Natural killer cell (primary cell): ENCODE measurements at places on chromosomes 12 and 14. TPM values are rescaled to one million over a fixed set of nuclear protein-coding genes. Genes with fewer than 3 reads are reported as not detected.

Gene DBX2
- total RNA-seq, result not detected

GRCh38 chr12:67452119-67452805 is 183.1 kb downstream of the CAND1 start:
- H3K4me3 ChIP-seq, result no peak overlapping the region
- H3K27ac ChIP-seq, result no peak overlapping the region
- no peaks in the 10 kb centered on the region for H3K27me3 ChIP-seq
- no peak for DNase-seq

DNA sequence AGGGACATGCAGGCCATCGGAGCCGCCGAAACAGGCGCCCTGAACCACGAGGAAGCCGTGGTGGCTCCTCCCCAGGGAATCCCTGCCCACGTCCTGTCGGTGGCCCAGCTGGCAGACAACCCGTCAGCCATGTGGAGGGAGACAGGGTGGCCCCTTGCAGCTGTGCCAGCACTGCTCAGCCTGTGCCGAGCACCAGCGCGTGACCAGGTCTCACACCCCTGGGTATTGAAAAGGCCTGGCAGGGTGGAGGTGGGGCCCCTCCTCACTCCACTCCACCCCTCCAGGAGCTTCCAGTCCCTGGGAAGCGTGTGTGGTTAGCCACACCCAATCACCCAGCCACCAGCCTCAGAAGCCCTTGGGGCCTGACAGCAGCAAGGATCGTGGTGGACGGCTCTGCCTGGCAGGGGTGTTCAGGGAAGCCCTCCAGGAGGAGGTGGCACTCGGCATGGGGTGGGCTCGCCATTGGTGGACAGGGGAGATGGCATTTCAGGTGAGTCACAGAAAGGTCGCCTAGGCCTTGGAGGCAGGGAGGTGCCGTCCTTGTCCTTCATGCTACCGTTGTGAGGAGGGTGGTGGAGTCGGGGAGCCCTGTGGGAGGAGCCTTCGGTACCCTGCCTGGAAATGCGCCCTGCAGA is 12.3 kb upstream of the DLK1 start:
- no peak for DNase-seq
- no peak overlapping the region for H3K4me3 ChIP-seq
- no peaks in the 10 kb centered on the region for H3K36me3 ChIP-seq
- no peak overlapping the region for H3K27ac ChIP-seq

GRCh38 chr12:5516371-5517241 is 84.7 kb downstream of the NTF3 start:
- H3K4me1 ChIP-seq, result no peaks in the 10 kb centered on the region
- no peaks in the 10 kb centered on the region for H3K36me3 ChIP-seq

Gene TDG
- 28.7 TPM for total RNA-seq

DNA sequence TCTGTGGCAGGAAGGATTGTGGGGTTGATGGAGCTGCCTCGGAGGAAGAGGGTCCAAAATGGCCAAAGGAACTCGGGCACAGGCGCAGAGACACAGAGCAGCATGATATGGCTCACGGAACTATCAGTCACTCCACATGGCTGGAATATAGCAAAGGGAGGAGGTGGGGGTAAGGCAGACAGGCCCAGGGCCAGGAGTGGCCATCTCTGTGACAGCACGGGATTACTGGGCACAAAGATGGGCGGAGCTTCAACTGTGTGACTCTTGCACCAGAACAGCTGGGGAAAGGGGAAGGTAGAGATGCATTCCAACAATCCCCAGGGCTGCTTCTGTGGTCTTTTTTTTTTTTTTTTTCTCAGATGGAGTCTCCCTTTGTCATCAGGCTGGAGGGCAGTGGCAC is 24.8 kb upstream of the EML1 start:
- H3K4me3 ChIP-seq, result no peak overlapping the region
- DNase-seq, result no peak

GRCh38 chr12:91603060-91603459 is 420.4 kb upstream of the DCN start:
- no peaks in the 10 kb centered on the region for H3K36me3 ChIP-seq
- no peak for DNase-seq
- H3K27ac ChIP-seq, result no peak overlapping the region
- H3K27me3 ChIP-seq, result no peaks in the 10 kb centered on the region
- H3K4me1 ChIP-seq, result no peaks in the 10 kb centered on the region
- no peak overlapping the region for H3K4me3 ChIP-seq

GRCh38 chr12:39442831-39443080 is 164 bp downstream of the KIF21A start:
- no peaks in the 10 kb centered on the region for H3K36me3 ChIP-seq
- peak overlapping the region; percentile 67 for H3K4me3 ChIP-seq
- peaks cover 10% of the 10 kb centered on the region for H3K4me1 ChIP-seq
- H3K27ac ChIP-seq, result peak overlapping the region; percentile 53
- H3K27me3 ChIP-seq, result no peaks in the 10 kb centered on the region

DNA sequence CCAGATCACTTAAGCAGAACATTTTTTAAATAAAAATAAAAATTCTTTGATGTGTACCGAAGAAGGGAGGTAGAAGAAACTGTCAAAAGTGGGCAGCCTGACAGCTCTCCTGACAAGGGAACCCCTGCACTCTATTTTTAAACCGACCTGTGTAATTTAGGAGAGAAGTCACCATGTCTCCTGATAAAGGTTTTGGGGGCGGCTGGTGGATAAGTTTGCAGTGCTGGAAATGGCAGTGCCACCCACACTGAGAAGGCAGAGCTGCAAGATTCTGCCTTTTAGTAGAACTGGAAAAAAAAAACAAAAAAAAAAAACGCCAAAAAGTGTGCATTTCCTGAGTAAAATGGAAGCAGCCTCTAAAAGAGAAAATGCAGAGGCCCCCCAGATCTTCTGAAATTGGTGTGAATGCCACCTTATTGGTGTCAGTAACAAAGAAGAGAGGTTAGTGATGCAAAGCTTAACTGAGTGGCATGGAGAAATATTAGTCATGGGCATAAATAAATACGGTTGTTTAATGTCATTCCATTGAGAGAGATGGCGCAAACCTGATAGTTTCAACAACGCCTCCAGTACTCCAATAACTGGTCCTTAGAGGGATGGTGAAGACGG is 24.7 kb downstream of the DUSP6 start:
- DNase-seq, result no peak
- H3K4me3 ChIP-seq, result no peak overlapping the region
- no peak overlapping the region for H3K27ac ChIP-seq
- H3K4me1 ChIP-seq, result peaks cover 3% of the 10 kb centered on the region
- H3K27me3 ChIP-seq, result no peaks in the 10 kb centered on the region

Gene MFAP5
- not detected for total RNA-seq

- no peak for DNase-seq
- no peak overlapping the region for H3K27ac ChIP-seq
- H3K27me3 ChIP-seq, result no peaks in the 10 kb centered on the region
- H3K36me3 ChIP-seq, result peaks cover 3% of the 10 kb centered on the region
- H3K4me1 ChIP-seq, result peaks cover under 1% of the 10 kb centered on the region
These were observed 53.7 kb downstream of the GCH1 start for GRCh38 chr14:54848910-54849309.
